Activated CD4-positive, CD25-positive, alpha-beta regulatory T cell treated with anti-CD3 and anti-CD28 coated beads, Interleukin-2, amount 50 U/mL, for 16 hours (primary cell): ENCODE measurements at places on chromosomes 12 and 14.

- no peak for DNase-seq
Measured at GRCh38 chr12:96986883-96987523, 79.9 kb downstream of the NEDD1 start.

DNA sequence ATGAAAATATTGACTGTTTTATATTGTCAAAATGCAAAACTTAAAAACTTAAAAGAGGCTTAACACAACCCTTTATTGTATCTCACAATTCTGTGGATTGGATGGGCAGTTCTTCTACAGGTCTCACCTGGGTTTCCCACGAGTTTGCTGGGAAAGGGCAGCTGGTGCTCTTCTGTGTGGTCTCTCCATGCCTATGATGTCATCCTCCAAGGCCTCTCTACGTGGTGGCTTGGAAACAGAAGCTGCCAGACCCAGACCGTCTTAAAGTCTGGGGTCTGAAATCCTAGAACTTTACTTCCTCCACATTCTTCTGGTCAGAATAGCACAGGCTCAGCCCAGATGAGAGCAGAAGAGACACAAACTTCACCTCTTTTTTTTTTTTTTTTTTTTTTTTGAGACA, 36.5 kb upstream of the KICS2 start:
- no peak for DNase-seq

- DNase-seq, result no peak
Measured at GRCh38 chr14:71694591-71695530, 237.4 kb upstream of the RGS6 start.

DNA sequence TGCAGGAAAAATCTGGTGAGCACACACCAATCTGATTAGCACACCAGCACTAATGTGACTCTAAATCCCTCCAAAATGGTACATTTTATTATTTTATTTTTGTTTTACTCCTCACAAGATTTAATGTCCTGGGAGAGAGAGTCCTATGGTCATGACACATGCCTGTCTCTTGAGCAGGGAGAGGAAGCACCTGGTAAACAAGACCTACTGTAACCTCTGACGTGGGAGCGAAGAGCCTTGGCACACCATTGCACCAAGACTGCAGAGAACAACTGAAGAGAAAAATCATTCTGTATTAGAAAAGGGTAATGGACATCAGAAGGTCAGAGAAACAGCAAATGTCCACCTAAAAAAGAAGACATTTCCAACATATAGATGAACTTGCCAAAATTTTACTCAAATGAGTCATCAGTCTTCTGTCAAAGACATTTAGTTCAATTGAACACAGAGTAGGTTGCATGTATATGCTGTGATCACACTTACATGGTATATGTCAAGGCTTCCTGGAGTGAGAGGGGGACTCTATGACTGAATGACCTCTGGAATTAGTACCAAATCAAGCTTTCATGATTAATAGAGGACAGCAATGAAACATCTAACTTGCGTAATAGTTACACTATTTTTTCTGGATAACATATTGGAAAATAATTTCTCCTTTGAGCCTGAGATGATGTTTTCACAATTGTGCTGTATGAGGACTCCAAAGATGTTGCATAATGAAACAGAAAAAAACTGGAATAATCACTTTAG, 186.9 kb upstream of the FLRT2 start:
- DNase-seq, result no peak

GRCh38 chr12:4586500-4586899, 24.5 kb downstream of the DYRK4 start:
- DNase-seq, result no peak
